ENCODE measurements at places on chromosomes 2 and 18.

- no peak for DNase-seq
Observed at GRCh38 chr18:38951633-38952032, 1386.0 kb upstream of the CELF4 start.

DNA sequence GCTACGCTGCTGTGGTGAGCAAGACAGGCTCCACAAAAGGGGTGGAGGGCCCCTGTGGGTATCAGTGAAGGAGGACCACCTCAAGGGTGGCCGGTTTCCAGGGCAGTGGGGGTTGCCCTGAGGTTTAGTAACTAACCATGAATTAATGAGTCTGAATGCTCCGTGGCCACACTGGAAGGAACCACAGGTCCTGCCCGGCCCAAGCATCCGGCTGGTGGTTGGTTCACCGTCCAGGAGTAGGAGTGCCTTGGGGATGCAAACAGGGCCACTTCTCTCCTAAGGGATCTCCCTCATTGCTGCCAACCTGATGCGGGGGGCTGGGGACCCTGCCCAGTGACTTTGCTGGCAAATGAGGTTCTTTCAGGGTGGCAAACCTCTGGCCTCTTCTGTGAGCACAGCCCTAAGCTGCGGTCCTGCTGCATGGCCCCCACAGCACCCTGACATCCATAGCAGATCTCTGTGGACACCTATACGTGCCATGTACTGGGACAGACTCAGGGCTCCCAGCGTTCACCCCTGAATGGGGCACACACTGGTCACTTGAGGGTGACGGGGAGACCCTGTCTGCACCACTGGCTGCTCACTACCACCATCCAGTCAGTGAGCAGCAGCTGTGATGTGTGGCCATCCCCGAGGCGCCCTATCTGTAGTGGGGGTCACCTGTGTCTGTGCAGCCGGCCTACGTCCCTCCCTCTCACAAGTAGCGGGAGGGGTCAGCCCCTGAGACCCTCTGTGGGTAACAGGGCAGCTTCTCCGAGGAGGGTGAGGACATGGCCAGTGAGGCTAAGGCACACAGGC is 41.6 kb downstream of the HS6ST1 start:
- no peak for DNase-seq

DNA sequence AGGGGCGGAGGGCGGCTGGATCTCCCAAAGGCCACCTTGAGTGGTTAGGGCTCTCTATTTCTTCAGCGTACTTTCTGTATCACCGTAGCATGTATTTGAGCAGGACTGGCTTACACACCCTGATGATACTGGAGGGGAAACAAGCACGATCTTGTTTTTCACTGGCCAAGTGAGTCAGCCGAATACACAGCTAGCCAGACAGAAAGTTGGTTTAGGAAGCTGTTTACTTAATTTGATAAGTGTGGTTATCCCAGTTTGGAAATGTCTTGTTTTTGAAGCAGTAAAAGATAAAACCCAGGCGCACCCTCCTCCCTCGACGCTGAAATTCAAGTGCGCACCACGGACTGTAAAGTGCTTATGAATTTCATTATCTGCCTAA is 582 bp downstream of the RIOK3 start:
- no peak for DNase-seq

DNA sequence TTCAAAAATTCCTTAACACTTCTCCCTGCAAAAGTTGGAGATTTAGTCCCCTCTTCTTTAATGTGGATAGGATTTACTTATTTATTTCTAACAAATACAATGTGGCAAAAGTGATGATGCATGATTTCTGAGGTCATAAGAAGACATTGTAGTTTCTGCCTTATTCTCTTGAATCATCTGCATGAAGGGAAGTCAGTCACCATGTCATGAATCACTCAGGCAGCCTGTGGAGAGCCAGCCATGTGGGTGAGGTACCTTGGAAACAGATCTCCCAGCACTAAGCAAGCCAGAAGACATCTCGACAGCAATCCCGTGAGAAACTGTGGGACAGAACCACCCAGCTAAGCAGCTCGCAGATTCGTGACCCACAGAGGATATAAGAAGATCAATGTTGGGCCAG is 2.7 kb upstream of the ZC3H8 start:
- no peak for DNase-seq

- no peak for DNase-seq
Observed at GRCh38 chr2:240856151-240856980, 12.3 kb upstream of the AGXT start.

DNA sequence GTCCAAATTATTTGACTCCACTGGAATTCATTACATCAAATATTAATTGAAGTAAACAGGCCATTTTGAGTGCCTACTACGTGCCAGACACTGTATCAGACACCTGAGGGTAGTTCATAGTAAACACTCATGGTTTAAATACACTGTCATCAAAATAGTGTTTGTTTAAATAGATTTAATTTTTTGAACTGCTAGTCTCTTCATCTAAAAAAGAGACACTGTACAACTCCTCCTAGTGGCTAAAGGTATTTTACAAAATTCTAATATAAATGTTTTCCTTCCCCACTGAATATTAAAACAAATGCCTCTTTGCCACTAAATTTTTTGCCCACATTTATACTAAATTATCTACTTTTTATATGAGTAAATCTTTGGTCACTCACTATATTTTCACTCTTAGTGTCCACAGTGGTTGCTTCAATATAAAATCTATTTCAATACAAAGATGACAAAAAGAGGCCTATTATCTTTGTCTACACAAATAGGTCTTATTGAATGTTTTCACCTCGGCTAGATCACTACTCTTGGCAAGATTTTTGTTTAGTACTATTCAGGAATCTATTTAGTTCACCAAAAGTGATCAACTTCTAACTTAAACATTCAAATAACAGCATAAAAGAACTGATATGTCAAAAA is 122.1 kb downstream of the TMEM247 start:
- DNase-seq = no peak

DNA sequence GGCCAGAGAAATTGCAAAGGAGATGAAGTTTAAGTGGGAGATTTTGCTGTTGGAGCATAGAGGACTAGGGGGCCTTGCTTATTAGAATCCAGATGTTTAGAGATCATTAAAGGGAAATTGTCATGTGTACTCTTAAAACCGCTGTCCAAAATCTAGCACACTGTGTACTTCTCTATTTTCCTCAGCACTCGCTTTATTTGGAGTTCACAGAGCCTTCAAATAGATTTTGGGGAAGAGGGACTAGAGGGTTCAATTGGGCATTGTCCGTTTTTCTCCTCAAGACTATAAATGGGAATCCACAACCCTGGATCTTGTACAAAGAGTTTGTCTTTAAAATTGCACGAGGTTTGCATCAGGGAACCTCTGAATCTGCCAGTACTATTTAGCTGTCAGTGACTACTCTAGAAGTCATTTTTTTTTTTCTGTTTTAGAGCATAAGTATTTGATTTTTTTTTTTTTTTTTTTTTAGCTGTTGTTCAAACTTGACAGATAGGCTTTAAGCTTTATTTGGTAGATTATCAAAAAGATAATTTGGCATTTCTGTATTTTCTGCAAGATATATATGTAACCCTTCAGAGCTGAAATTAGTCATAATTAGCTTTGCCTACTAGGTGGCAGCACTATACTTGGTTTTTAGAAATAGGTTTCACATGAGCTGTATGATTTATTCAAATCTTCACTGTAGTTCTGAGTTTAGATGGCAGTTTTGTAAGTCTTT is 14.2 kb downstream of the PMS1 start:
- peak; percentile 12 for DNase-seq

GRCh38 chr2:127200962-127201361 is 19.1 kb downstream of the CYP27C1 start:
- DNase-seq = no peak

- DNase-seq = no peak
Observed at GRCh38 chr2:170586571-170587095, 128.5 kb upstream of the SP5 start.

GRCh38 chr2:71948781-71949536 is 198.7 kb downstream of the CYP26B1 start:
- DNase-seq = no peak

DNA sequence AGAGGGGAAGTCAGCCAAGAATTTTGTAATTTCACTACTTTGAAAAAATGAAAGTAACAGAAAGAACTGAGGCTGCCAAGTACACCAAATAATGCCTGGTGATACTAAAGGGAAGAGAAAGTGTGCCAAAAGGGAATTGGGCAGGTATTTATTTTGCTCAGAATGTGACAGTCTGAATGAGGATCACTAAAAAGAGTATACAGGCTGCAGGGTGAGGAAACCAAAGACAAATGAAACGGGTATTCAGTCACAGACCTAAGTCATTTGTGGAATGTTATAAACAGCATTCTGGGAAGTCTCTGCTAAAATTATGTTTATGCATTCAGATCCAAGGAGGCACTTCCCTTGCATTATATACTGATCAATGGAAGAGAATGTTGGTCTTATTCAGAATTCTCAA is 418.6 kb upstream of the SLC39A10 start:
- DNase-seq = no peak

- no peak for DNase-seq
Observed at GRCh38 chr2:220296174-220296573, 668.7 kb downstream of the SLC4A3 start.
